Panc1 (cell line): ENCODE measurements at places on chromosomes 12 and 14. TPM values are rescaled to one million over a fixed set of nuclear protein-coding genes. Genes with fewer than 3 reads are reported as not detected.

DNA sequence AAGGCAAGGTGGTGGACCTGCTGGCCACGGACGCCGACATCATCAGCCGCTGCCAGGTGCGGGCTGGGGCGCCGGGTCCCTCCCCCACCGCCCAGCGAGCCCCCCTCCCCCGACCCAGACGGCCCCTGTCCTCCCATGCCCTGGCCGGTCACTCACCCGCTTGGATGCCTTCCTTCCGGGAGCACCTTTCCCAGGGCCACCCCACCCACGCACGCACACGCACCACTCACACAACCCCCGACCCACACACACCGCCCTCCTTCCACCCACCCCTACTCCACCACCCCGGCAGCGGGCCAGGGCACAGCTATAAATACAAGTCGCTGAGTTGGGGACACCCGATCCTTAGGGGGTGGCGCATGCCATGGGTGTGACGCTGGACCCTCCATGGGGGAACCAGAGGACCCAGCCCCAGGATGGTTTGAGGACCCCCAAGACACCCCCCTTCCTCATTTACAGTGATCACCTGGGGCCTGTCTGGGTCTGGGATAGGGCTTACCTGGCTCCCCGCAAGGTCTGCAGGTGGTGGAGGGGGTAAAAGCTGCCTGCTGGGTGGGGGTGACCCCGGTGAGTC, 465 bp downstream of the ADSS1 start:
- DNase-seq: no peak

DNA sequence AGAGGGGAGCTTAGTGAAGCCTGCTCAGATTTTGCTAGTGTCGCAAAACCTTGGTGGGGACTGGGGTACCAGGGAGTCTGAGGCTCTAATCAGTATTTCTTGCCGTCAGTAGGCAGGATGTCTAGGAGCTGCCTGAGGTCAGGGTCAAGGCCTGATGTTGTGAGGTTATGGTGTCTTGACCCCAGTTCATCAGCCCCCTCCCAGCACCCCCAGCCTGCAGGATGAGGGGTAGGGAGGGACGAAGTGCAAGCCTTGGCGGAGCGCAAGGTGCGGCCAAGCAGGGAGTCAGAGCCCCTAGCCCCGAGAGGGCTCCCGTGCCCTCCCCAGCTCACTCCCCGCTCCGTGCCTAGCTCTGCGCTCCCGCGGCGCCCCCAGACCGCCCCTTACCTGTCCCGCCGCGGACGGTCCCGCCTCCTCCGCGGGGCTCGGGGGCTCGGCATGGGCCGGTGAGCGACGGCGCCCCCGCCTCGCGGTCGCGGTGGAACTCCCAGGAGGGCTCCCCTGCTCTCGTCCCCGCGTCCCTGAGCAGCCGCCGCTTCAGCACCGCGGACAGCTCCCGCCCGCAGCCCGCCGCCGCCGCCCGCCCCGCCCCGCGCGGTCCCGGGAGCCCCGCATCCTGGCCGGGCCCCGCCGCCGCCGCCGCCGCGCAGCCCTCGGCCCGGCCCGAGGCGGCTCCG, 347 bp downstream of the SYNDIG1L start:
- no peak for DNase-seq

DNA sequence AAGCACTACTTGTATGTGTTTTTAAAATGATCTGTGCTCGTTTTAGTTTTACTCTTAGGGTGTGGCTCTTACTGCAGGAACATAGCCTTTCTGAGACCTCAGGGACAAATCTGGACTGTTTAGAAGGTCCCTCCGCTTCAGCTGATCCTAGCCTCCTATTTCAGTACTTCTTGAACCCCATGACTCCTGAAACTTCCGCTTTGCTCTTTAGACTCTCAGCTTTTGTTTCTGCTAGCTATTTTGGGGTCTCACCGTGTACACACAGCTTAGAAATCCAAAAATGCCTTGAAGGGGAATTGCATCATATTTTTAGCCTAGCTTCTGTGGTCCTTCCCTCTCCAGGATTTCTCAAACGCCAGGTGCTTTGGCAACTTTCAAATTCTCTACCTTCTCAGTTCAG, 8.3 kb downstream of the OR11G2 start:
- no peak for DNase-seq

DNA sequence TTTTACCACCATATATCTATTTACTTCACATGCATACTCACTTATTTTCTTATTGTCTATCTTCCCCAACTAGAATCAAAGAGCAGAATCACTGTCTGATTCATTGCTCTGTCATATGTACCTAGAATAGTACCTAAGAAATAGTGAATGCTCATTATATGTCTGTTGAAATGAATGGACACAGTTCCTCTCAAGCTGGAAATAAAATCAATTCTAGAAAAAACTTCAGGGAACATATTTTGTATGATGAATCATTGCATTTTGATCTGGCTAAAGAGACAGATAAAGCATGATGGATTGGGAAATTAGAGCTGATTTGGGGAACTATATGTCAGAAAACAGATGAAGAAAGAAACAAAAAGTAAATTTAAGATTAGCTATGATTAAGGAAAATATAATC, 623.3 kb downstream of the C12orf50 start:
- DNase-seq: no peak

DNA sequence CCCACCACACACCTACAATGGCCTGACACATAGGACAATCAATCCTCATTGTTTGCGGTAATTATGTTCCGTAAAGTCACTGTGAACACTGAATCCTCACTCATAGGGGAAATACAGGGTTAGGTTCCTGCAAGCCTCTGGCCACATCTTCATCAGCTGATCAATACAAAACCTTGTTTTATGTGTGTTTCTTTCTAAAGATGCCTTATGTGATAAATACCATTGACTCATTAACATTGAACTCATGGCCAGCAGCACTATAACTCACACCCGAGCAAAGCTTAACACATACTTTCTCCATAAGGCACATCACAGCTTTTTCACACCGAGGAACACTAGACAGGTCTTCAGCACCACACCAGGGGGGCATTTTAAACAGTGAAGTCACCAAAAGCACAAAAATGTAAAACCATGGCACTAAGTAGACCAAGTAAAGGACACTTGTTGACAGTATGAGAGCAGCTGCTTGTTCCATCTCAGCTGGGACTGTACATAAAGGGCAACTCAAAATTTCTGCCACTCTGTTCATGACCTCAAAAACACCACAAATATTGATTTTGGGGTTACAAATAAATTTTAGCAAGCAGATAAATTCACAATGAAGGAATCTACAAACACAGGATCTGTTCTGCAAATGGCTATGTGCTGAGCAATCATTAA, 60.5 kb downstream of the ESR2 start:
- no peak for DNase-seq

DNA sequence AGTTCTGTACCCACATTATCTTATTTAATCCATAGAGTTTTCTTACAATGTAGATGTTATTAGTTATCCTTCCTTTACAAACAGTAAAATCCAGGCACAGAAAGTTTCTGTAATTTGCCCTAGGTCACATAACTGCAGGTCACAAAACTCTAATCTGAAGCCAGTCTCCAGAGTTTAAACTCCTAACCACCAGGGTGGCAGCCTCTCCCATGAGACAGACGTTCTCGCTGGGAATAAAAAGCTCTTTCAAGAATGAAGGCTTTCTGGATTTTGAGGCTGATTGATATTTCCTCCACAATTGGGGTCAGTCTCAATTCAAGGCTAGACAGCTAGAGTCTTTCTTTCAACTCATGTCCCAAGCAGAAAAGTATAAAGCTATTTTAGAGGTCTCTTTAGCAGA, 95.8 kb upstream of the PLEKHG7 start:
- DNase-seq: no peak

GRCh38 chr14:67529947-67530935, 2.8 kb upstream of the PLEKHH1 start:
- no peak for DNase-seq

- DNase-seq: no peak
These were observed 180.6 kb downstream of the TMEM132D start for GRCh38 chr12:129723260-129723659.

DNA sequence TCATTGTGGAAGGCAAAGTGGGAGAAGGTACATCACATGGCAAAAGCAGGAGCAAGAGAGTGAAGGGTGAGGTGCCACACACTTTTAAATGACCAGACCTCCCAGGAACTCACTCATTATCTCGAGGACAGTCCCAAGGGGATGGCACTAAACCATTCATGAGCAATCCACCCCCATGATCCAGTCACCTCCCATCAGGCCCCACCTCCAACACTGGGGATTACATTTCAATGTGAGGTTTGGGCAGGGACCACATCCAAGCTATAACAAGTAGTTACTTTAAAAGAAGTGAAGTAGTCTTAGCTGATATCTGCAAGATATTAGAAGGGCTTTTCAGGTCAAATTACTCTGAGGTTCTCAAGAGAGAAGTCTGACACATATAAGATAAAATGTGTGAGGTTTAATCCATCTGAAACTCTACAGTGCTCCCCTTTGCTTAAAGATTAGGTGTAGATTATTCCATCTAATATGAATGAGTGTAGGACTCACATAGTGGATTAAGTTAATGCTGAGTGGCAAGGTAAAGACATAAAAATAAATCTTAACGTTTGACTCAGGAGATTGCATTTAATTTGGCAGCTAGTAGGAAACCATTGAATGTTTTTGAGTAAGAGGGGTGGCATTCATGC, 130.8 kb downstream of the TMX1 start:
- DNase-seq: no peak

- no peak for DNase-seq
These were observed 163.9 kb downstream of the MED13L start for GRCh38 chr12:116113398-116114130.

- DNase-seq: no peak
These were observed 5.4 kb downstream of the VWF start for GRCh38 chr12:6118891-6119568.

GRCh38 chr12:67558775-67559174, 89.8 kb upstream of the DYRK2 start:
- no peak for DNase-seq

DNA sequence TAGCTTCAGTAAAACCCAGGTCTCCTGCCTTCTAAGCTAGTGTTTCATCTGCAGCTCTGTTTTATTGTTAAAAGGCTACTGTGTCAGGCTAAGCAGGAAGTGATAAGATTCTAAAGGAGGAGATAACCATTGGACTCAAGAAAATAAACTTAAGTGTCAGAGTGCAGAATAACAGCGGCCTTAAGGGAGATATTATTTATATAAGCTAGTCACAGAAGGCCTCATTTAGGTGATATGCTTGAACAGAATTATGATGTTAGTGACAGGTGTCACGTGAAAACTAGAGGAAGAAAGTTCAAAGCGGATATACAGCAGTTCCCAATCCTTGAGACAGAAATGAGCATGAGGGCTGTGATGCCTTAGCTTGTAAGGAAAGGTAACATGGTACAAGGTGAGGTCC, 373.4 kb downstream of the FOXG1 start:
- DNase-seq: no peak

- DNase-seq: no peak
These were observed 193.7 kb downstream of the RAD51B start for GRCh38 chr14:68013326-68013725.

The PLA2G1B gene
- 0.69 TPM for total RNA-seq

The TRPV4 gene
- total RNA-seq: 0.44 TPM

The LTA4H gene
- total RNA-seq: 59.6 TPM

The SLC39A5 gene
- 0.23 TPM for total RNA-seq

The ENDOU gene
- not detected for total RNA-seq

The ZDHHC22 gene
- 0.46 TPM for total RNA-seq

The TMEM260 gene
- total RNA-seq: 8.9 TPM

The JPH4 gene
- 0.05 TPM for total RNA-seq

The RIN3 gene
- 10.9 TPM for total RNA-seq

The CLEC4E gene
- total RNA-seq: not detected
